Stimulated activated CD8-positive, alpha-beta memory T cell treated with anti-CD3 and anti-CD28 coated beads, Interleukin-15, amount 100 ng/mL, for 24 hours (primary cell): ENCODE measurements at places on chromosomes 1 and 21.

DNA sequence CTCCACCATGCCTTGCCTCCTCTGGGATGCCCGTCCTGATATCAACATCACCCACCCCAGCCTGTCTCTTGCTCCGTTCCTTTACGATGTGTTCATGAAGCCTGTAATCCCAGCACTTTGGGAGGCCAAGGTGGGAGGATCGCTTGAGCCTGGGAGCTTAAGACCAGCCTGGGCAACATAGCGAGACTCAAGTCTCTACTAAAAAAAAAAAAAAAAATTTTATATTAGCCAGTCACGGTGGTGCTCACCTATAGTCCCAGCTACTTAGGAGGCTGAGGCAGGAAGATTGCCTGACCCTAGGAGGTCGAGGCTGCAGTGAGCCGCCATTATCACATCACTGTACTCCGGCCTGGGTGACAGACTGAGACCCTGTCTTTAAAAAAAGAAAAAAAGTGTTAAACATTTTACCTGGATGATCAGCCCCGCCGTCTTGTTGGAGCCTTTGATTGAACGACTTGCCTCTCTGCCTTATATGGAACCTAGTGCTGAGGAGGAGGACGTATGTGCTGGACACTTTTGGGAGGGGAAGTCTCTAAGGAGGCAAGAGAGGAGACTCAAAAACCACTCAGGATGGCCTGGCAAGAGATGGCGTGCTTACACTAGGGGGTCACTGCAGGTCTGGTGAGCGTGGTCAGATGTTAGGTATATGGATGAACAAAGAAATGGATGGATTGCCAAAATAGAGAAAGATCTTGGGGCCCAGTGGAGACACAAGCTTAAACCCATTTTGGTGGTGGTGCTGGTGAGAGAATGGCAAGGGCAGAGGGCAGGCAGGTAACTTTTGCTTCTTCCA, 80.5 kb upstream of the IFFO2 start:
- DNase-seq, result no peak

DNA sequence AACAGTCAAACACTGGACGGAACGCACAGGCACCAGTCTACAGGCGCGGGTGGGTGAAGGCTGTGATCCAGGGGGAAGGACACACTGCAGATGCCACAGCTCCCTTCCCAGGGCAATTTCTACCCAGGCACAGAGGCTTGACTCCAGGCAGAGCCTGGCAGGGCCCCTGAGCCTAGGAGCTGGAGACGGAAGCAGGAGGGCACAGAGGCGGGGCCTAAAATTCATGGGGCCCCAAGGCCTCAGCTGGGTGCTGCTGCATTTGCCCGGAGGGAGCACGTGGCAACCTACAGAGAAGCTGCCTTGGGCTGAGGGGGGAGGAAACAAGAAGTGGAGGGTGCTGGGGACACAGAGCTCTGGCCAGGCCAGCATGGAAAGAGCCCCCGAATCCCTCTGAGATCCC, 41.2 kb downstream of the UBE2G2 start:
- no peak for DNase-seq

DNA sequence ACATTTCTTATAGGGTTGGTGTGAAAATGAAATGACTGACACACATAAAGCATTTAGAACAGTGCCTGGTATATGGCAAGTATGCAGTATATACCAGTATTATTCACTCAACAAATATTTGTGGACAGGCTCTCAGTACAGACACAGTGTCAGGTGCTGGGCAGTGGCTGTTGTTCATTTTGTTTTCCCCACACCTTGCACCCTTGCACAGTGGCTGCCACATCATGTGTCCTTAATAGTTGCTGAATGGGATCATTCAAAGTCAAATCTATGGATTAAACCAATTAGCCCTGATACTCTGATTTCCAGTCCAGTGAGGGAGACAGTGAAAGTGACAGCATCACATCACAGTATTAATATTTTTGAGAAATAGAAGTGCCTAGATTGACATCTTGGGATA, 2.4 kb downstream of the SLAMF1 start:
- DNase-seq, result no peak

- DNase-seq, result no peak
These were observed 20.4 kb upstream of the FMOD start for GRCh38 chr1:203371288-203371687.

GRCh38 chr1:6509919-6510291, 18.4 kb upstream of the PLEKHG5 start:
- DNase-seq, result no peak

DNA sequence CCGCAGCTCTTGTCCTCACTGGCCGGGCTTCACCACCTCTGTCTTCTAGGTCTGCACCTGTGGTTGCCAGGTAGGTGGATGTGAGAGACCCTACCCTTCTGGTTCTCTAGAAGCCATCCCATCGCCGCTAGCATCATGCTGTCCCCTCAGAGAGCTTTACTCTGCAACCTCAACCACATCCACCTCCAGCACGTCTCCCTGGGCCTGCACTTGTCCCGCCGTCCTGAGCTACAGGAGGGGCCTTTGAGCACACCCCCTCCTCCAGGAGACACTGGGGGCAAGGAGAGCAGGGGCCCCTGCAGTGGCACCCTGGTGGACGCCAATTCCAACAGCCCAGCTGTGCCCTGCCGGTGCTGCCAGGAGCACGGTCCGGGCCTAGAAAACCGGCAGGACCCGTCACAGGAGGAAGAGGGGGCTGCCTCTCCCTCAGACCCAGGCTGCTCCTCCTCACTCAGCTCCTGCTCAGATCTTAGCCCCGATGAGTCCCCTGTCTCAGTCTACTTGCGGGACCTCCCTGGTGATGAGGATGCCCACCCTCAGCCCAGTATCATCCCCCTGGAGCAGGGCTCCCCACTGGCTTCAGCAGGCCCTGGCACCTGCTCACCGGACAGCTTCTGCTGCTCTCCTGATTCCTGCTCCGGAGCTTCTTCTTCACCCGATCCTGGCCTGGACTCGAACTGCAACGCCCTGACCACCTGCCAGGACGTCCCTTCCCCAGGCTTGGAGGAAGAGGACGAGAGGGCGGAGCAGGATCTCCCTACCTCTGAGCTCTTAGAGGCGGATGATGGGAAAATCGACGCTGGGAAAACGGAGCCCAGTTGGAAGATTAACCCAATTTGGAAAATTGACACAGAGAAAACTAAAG, 1.2 kb downstream of the RUSC1 start:
- DNase-seq, result no peak

- DNase-seq, result no peak
These were observed 23.7 kb downstream of the ERRFI1 start for GRCh38 chr1:8002329-8002910.

DNA sequence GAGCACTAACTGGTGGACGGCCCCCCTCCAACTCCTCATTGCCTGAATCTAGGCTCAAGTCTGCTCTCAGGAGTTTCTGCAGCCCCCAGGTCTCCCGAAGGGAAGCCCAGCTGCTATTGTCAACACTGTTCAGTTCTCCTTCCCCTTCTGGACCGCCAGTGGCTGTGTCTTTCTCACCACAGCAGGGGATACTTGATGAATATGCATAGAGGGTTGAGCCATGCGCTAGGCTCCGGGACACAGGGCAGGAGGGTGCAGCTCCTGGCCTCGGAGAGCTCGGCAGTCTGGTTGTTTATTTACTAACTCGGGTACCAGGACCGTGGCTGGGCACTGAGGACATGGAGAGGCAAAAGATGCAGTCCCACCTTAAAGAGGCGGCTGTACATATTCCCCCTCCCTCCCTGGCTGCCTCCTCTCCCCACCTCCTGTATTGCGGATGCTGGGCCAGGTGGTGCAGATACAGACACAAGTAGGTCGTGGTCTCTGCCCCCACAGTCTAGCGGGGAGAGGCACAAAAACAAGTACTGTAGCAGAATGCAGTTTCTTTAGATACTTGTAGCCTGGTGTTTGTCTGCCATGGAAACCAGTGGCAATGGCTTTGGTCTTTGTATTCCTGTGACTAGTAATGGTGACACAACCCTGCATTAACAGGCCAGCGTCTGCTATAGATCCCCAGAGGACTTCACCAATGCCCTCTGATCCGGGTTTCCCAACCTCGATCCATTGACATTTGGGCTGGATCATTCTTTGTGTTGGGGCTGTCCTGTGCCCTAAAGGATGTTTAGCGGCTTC, 26.2 kb downstream of the ARHGEF10L start:
- DNase-seq, result no peak

DNA sequence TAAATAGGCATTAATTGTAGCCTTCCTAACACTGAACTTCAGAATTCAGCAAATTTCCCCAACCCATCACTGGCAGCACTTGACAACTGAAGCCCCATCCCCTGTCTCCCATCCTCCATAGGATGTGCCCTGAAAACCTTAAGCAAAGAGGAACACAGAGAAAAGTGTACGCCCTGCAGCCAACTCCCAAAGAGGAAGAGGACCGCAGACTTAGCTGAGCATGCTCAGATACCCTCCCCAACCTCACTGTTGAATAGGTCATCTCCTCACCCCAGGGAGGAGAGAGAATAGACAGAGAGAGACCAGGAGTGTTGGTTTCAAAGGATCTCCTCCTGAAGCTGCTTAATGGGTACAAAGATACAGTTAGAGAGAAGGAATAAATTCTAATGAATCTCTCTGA, 50.5 kb downstream of the CD2 start:
- no peak for DNase-seq

GRCh38 chr1:42961312-42962091, 2.8 kb upstream of the SLC2A1 start:
- DNase-seq, result no peak

GRCh38 chr1:227730630-227731151, 4.4 kb downstream of the JMJD4 start:
- no peak for DNase-seq
